ENCODE measurements at places on chromosomes 6 and 20.

- no peak for DNase-seq
Observed at GRCh38 chr20:22402550-22402949, 181.8 kb downstream of the FOXA2 start.

- DNase-seq: no peak
Observed at GRCh38 chr6:131073577-131073976, 10.5 kb upstream of the EPB41L2 start.

DNA sequence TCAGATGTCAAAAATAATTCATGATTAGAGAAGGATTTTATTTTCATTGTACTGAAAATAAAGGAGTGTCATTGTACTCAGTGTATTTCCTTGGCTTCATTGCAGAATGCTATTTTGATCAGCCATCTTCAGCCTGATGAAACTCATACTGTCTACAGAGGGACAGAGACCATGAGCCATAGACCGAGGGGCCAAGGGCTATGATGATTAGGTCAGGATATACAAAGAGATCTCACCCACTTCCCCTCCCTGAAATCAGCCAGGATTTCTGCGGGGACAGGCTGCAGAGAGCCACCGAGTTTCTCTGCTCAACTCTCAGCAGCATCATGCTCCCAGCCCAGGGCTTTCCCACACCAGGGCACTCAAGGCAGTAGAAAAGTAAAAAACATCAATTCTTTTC lies 47.0 kb downstream of the ALDH8A1 start:
- DNase-seq: no peak

GRCh38 chr6:90019216-90019615 lies 124.9 kb downstream of the GJA10 start:
- DNase-seq: no peak

- no peak for DNase-seq
Observed at GRCh38 chr6:42446370-42446769, 5.4 kb downstream of the TRERF1 start.

- no peak for DNase-seq
Observed at GRCh38 chr6:131736811-131737210, 26.0 kb upstream of the CTAGE9 start.

DNA sequence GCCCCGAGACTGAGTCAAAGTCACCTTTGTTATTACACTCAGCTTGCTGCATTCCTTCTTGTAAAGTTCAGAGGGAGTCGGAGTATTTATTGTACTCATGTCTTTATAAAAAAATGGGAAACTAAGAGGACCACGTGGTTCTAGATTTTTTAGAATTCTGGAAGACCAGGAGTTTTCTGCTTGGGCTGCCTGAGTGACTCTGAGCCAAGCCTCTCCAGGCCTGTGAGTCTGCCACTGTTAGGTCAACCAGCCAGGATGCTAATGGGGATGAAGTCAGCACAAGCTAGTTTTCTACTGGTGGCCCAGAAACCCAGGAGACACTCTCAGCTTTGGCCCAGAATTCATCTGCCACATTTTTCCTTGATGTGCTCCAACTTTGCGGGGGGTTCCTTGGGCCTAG lies 453.5 kb upstream of the SULF2 start:
- DNase-seq: no peak

DNA sequence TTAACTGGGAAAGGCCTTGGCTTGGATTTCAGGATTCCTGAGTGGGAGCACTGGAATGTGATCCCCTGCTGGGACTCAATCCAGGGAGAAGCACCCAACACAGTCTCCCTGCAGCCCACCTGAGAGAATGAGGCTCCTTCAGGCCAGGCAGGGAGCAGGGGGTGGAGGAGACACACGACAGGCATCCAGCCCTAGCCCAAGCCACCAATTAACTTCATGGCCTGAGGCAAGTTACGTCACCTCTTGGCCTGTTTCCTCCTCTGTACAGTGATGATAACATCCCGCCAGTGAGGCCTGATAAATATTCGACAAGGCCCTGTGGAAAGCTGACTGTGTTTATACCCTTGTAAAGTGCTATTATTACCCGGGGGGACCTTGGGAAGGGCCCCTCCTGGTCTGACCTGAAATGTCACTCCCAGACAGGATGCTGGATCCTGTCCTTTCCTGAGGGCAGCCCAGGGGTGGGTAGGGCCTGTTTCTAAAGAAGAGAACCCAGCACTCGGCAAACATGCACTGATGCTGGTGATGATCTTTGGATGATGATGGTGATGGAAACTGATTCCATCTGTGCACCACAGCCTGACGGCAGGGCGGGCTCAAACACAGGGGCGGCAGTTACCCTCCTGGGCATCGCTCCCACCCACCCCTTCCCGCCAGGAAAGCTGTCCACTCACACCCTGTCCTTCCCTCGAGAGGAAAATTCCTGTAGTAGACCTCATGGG lies 12.4 kb downstream of the FRS3 start:
- no peak for DNase-seq

- no peak for DNase-seq
Observed at GRCh38 chr6:139497345-139497961, 123.0 kb upstream of the CITED2 start.

DNA sequence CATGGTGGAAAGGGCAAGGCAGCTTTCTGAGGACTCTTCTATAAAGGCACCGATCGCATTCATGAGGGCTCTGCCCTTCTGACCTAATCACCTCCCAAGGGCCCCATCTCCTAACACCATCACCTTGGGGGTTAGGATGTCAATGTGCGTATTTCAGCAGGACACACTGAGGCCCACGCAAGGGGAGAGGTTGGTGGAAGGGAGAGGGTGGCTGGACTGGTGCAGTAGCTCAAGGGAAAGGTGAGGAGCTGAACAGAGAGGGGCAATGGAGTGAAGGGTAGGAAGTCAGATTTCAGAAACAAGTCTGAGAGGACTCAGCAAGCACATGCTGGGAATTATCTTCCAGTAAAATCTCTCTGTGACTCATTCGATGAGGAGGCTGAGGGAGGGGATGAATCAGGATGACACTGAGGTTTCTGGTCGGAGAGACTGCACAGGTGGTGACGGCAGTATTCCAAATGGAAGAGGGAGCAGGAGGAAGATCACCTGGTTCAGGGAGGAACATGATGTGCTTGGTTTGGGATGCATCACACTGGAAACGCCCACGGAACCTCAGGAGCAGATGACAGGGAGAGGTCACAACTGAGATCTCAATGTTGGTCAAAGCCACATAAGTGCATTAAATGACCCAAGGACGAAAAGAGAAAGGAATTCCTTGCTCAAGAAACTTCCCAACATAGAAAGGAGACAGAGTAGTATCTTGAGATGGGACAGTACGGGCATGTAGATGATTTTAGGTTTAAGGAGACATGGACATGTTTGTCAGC lies 67.1 kb downstream of the TFAP2A start:
- DNase-seq: no peak

DNA sequence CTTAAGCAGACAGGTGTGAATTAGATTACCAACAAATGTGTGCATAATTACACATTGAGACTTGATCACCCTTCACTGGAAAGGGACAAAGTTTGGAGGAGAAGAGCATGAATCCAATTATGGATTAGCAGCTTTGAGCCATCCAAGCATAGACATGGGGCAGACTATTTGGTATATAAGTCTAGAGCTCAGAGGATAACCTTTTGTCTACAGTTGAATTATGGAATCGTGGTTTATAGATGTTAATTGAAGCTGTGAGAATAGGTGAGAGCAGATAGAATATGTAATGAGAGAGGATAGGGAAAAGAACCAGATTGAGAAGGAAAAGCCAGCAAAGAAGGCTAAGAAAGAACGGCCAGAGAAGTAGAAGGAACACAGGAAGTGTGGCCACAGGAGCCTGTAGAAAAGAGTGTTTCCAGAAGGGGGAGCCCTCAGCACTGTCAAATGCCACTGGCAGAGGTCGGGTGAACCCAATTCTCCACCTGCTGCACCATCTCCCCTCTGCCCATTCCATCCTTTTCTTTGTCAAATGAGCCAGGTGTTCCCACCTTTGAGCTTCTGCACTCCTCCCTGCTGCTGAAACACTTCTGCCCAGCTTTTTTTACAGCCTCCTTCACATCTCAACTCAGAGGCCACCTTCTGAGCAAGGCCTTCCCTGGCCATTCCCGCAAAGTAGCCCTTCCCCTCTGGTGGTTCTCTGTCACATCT lies 7.3 kb downstream of the DNTTIP1 start:
- DNase-seq: no peak

DNA sequence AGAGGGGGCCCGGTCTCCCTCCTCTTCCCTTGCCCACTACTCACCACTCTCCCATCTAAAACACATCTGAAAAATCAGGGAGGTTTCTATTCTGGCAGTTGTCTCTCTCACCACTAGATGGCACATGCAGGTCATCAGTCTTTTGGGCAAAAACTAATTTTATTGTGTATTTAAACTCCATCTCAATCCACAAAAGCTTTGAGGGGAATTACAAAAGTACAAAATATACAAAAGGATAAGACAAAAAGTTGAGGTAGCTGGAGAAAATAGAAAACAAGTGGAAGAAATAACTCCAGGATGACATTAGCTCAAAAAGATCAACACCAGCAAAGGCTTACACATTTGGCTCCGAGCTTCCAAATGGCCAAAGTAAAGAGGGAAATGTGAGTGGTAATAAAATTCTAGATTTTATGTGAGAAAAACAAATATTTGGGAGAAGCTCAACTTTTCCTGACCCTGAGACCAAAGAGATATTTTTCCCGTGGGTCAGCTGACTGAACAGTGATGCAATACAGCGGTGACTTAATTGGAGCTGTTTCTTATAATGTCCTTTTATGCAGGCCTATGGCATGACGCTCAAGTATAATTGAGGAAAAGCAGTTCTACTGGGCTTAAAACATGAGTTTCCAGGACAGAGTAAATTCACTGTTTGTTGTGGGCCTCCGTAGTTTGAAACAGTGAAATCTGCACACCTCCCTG lies 79.8 kb upstream of the CHD6 start:
- DNase-seq: no peak

DNA sequence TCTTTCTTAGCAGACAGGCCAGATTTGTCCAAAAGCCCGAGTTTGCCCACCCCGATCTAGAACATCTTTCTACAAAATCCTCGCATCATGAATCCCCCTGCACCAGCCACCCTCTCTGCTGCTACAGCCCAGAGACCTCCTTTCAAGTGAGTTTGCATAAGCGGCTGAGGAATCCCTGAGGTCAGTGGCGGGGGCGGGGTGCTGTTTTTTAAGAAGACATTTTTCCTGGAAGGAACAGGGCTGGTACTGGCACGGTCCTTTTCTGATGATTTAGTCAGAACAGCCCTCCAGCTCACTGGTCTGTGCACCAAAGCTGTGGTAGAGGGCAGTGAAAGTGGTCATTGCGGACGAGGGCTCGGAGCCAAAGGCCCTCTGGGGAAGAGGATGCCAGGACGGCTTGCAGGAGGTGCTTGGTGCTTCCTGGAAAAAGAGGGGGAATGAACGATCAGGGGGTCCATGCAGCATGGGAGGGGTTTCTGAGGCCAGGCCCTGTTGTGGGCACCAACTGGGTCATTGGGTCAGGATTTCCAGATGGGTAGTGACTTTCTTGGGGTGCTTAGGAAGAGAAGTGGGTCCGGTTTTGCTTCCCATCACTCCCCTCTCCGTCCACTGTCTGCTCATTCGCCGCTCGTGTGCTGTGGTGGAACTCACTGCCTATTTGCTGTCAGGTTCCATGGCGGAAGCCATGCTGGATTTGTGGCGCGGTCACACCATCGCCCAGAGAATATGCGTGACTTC lies 50.4 kb downstream of the GNAS-AS1 start:
- DNase-seq: no peak

DNA sequence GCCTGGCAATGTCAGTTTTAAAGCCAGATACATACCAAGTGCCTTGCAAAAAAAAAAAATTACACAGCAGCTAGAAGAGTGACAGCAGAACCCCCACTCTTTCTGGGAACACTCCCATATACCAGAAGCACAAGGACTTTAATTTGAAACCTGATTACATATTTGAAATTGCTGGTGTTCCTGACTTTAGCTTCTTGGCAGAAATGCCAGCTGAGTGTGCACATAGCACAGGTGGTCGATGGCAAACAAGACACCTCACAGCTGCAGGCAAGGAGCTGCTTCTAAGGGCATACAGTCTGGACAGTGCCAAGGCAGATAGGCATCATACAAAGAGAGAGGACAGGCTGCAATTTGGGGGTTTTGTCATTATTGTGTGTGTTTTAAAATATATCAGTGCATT lies 150.7 kb upstream of the SGK1 start:
- DNase-seq: no peak

GRCh38 chr6:54754406-54754805 lies 92.2 kb upstream of the FAM83B start:
- no peak for DNase-seq

GRCh38 chr20:14264869-14265268 lies 72.5 kb downstream of the FLRT3 start:
- no peak for DNase-seq

DNA sequence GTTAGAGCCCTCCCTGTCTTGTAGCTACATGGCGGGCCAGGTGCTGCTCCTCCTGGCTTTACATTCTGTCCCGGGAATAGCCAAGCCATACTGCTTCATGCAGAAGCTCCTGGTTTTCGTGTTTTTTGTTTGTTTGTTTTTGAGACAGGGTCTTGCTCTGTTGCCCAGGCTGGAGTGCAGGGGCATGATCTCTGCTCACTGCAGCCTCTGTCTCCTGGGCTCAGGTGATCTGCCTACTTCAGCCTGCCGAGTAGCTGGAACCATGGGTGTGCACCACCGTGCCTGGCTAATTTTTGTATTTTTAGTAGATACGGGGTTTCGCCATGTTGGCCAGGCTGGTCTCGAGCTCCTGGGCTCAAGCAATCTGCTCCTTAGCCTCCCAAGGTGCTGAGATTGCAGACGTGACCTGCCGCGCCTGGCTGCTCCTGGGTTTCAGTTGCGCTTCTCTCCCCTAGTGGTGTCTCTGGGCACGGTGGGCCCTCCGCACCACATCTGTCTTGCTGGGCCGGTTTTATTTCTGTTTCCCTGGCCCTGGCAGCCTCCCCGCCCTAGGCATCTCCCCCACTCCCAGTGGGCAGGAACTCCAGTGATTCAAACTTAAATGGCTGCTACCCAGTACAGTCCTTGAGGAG lies 12.9 kb downstream of the CDYL start:
- no peak for DNase-seq

DNA sequence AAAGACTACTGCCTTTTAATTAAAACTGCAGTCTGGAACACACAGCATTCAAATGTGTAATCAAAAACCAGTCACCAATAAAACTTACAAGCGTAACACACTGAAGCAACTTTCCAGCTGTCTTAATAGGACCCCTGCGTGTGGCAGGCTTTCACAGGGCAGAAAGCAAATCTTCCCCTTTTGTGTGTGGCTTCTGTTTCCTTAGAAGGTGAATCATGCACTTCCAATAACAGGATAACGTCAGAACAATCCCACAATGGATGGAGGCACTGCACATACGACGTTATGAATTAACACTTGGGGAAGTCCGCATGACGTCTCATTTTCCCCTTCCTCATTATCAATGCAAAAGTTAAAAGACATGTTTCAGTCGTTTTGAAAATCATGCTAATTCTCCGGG lies 44.8 kb downstream of the INSM1 start:
- DNase-seq: no peak
